ENCODE measurements at places on chromosomes 1 and 21.

- DNase-seq = no peak
These were observed 50.6 kb upstream of the LYPLAL1 start for GRCh38 chr1:219123036-219123435.

- no peak for DNase-seq
These were observed 28.9 kb downstream of the KIAA0040 start for GRCh38 chr1:175163702-175164101.

DNA sequence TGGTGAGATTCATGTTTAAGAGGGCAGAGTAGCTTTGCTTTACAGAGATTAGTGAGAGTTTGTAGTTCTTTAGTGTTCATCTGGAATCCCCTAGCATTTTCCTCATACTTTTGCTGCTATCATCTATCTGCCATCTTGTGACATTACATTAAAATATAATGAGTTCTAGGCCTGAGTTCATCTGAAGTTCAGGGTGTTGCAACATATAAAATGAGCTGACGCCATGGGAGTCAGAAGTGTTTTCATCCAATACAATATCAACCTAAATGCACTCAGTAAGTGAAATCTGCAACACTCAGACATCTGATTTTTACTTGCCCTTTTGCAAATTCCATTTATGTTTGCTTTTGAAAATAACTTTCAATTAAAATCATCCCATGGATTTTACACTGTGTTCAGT, 153.8 kb downstream of the NTNG1 start:
- DNase-seq = no peak

DNA sequence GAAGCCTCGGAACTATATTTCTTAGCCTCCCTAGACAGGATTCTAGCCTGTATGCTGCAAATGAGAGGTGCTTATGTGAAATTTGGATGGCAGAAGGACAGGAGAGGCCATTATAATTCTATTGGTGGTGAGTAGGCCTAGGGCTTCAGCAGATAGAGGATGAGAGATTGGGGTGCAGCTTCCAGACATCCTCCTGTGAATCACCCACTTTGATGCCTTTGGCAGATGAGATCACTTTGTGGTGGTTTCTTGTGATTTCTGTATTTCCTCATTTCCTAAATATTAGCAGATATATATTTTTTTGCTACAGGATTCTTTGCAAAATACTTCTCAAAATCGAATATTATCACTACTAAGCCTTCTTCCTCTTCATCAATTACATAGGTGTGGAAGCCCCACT, 37.3 kb downstream of the MFSD2A start:
- no peak for DNase-seq

DNA sequence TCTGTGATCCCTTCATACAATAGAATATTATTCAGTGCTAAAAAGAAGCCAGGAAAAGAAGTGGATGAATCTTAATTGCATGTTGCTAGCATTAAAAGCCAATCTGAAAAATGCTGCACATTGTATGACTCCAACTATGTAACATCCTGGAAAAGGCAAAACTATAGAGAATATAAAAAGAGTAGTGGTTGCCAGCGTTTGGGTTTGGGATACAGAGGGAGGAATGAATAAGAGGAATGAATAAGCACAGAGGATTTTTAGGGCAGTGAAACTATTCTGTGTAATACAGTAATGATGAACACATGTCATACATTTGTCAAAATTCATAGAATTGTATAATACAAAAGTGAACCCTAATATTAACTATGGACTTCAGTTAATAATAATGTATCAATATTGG, 42.5 kb downstream of the GPR88 start:
- DNase-seq = no peak

GRCh38 chr1:246651012-246651695, 73.1 kb upstream of the SCCPDH start:
- DNase-seq = no peak

GRCh38 chr1:216815260-216816131, 92.3 kb upstream of the ESRRG start:
- DNase-seq = no peak

- DNase-seq = no peak
These were observed 48.1 kb upstream of the B3GALT2 start for GRCh38 chr1:193234530-193234929.

DNA sequence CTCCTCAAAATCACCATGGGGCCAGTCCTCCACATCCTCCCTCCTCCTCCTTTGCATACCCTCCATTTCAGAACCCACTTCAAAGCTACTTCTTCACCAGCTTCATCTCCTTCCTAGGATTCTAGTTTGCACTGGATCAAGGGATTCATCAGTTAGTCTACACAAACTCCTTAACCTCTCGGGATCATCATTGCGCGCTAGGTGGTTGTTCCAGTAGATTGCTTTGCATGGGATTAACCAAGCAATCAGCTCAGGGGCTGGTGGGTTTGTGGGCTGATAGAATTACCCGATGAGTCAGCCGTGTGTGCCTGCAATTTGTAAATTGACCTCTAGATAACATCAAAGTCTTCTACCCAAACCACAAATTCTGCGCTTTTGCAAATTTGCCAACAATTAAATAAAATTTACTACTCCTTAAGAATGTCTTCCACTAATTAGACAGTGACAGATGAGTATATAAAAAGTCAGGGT, 7.7 kb downstream of the KANK4 start:
- peak; percentile 62 for DNase-seq

DNA sequence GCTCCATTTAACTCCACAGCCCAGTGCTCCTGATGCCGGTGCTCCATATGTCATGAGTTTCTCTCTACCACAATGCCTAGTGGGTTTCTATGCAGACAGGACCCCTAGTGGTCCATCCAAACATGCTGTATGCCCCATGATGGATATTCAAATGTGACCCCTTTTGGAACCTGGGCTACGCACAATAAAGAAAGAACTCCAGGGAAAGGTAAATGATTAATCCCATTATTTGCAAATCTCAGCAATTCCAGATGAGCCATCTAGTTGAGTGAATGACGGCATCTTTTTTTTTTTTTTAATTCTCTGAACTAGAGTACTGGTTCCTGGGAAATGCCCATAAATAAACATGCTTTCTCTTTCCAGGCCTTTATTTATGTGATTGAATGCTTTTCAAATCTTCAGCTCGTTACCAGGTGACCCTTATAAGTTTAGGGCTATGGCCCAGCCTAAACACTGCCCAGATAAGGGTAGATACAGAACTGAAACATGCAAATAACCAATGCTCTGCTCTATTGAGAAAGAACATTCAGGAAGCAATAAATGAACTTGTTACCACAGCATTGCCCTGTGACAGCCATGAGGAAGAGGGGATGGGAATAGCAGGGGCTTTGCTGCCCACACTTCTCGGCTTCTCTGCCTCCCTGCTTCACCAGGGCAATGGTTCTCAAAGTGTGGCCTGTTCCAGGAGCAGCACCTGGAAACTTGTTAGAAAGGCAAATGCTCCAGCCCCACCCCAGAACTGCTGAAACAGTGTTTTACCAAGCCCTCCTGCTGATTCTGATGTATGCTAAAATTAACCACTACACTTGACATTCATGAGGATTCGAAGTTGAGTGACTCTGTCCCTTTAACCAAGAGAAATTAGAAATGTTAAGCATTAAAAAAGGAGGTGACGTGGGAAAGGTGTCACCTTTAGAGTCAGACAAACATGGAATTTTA, 151.7 kb downstream of the SEC16B start:
- no peak for DNase-seq

GRCh38 chr1:90347366-90347765, 352.5 kb downstream of the ZNF326 start:
- DNase-seq = no peak

DNA sequence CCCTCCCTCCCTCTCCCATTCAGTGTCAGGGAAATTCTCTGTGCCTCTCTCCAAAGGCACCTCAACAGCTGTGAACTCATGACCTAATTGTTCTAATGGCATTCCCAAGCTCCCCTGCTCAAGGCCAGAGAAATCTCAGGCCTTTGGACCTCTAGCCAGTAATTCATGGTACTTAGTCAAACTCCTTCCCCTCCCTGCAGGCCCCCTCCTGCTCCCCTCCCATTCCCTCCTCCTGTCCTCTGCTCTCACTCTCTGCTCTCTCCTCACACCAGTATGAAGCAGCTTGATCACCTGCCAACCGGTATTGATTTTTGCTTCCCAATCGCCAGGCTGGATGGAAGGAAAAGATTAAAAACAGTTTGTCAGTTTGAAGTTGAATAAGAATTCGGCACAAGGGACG, 370.5 kb upstream of the PBX1 start:
- DNase-seq = no peak

GRCh38 chr1:82690411-82690810, 889.7 kb downstream of the ADGRL2 start:
- no peak for DNase-seq

DNA sequence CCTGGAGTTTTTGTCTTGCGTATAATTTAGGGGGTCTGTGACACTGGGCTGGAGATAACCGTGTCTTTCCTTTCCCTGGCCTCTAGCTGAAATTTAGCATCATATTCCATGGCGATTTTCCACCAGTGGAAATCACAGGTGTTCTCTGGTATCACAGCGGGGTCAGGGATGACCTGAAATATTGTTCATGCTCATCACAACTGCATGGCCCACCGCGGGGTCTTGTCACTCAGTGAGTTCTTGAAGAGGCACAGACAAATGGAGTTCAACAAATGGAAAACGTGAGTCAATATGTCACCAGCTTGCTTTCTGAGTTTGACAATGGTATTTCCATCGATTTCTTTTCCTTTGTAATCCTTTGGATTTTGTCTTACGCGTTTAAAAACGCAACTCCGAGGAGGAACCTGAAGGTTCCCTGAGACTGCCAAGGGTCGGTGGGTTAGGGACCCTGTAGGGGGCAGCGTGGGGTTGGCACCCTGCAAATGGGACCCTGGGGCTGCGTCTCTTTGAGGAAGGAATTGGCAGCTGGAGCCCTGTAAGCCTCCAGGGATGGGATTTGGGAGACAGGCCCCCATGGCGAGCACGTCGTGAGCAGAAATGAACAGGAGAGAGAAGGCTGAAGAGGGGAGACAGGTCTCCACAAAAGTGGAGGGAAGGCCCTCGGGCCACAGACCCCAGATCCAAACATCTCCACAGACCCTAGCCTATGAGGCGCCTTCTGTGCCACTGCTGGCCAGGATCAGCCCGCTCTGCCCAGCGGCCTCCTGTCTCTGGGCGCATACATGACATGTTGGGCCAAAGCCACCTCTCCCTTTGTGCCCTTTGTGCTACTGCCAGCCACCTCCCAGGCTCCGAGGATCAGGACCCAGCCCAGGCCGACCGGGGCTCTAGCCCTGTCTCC, 32.1 kb upstream of the RUNX3 start:
- DNase-seq = no peak

- peak; percentile 41 for DNase-seq
These were observed 534 bp downstream of the KCNH1 start for GRCh38 chr1:211133393-211133835.

DNA sequence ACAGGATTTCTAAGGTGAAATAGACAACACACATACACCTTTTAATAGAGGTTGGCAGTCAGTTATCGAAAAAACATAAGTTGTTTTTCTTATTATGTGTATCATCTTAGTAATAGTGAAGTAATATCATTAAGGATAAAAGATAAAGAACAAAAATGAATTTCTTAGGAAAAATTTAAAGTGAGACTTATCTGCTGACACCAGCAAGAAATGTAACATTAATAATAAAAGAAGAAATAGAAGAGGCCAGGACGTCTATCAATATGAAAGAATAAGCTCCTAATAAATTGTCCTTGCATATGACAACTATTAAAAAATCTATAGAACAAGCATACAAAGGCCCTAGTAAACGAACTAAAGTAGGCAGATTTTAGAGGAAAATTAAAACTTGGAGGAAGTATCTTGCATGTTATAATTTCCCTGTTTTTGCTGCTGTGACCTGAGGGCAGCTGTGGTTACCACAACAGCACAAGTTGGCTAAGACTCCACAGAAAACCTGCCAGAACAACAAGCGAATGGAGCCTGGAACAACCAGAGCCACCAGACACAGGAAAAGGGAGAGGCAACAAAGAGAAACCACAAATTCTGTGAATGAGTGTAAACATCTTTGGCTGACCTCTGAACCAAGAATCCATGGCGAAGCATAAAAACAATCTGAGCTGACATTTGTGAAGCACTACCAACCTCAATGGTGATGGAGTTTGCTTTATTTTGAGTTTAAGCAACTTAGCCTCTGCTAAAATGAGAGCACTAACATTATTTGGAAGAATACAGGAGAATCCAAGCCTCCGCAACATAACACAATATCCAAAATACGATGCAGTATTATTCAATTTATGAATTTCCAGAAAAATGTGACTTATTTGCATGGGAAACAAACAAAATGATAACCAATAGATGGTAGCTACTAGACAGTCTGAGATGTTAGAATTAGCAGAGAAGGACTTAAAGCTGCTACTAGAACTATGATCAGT, 207.5 kb downstream of the KCNT2 start:
- no peak for DNase-seq

DNA sequence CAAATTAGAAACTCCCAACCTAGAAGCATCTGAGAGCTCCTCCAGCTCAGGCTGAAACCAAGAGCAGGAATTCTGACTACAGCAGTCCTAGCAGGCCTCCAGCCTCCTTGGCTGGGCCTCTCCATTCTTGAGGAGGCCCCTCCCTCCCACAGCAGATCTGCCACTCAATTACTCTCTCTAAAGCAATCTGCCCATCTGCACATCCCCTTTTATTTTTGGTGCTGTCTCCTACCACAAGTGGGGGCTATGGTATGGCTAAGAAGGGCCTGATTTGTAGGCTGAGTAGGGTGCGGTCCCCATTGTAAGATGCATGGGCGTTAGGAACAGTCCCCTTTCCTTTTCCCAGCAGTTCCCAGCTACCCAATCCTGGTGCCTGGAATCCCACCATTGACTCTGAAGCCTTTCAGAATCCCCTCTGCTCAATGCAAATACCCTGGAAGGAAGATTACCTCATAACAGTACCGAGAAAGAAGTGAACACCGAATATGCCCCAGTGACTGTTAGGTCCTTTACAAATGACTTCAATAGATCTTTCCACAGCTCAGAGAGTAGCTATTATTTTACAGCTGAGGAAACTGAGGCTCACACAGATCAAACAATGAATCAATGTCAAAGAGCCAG, 11.6 kb upstream of the TTC39A start:
- no peak for DNase-seq

GRCh38 chr21:37965088-37965805, 49.0 kb upstream of the KCNJ6 start:
- no peak for DNase-seq

DNA sequence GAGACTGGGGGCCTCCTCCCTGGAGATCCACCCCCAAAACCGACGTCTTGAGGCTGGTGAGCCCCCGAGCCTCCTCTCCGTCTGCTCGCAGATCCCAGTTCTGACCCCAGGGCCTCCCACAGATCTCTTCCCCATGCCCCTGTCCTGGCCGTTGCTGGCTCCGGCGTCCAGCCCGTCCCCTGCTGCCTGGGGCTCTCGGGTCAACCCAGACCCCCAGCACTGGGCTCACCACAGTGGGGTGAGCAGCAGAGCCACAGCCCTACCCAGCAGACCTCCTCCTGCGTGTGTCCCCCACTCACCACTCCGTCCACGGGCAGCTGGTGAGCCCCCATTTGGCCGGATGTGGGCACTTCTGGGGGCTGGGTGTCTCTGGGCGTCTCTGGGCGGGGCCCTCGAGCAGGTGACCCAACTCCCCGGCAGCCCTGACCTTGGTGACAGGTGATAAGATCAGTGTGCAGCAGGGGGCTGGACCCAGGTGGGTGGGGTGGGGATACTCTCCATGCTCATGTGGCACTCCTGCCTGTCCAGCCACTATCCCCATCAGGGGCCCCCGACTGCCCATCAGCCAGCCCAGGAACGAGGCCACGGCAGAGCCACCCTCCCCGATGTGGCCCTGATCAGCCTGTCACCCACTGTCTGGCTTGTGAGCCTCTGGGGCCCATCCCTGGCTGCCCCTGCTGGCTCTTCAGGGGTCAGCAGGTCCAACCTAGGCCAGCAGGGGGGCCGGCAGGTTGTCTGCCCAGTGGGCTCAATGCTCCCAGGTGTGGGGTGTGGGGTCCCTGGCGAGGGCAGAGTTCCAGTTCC, 709 bp downstream of the TNFRSF14 start:
- no peak for DNase-seq

Data from SK-N-DZ (cell line).